ENCODE measurements at places on chromosomes 5 and 9.

GRCh38 chr5:111930905-111931461, 174.0 kb upstream of the NREP start:
- no peak for DNase-seq

- DNase-seq, result no peak
These were observed 250.3 kb downstream of the ASTN2 start for GRCh38 chr9:117164512-117164911.

GRCh38 chr5:32713361-32713769, 2.2 kb downstream of the NPR3 start:
- DNase-seq, result no peak

- no peak for DNase-seq
These were observed 45.8 kb downstream of the LRRTM2 start for GRCh38 chr5:138829341-138829740.

- DNase-seq, result peak; percentile 37
These were observed 23.5 kb downstream of the GRAMD2B start for GRCh38 chr5:126446498-126447224.

DNA sequence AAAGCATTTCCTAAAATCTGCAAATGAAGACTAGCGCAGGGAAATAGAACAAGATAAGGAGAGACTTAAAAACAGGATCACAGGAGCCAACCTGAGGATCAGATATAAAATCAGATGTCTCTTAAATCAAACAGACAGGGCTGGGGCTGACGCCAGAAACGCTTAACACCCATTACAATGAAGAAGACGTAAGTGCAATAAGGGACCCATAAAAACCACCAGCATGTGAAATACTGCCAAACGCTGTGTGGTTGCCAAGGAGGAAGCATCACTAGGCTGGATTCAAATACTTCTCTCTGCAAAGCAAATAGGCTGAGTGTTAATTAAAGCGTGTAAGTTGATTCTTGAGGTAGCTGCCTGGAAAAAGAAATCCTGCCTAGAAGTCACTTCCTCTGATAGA, 74.4 kb upstream of the ATP10B start:
- no peak for DNase-seq
